ENCODE measurements at places on chromosomes 7 and 10. TPM values are rescaled to one million over a fixed set of nuclear protein-coding genes. Genes with fewer than 3 reads are reported as not detected.

SYT15B gene
- total RNA-seq, result 2.5 TPM

COL26A1 gene
- not detected for total RNA-seq

PON1 gene
- total RNA-seq, result 0.16 TPM

MRLN gene
- total RNA-seq, result not detected

STEAP1 gene
- total RNA-seq, result 15.2 TPM

CFAP70 gene
- total RNA-seq, result 0.66 TPM

PSMA2 gene
- 39.1 TPM for total RNA-seq

SPDYE16 gene
- 0.16 TPM for total RNA-seq

GPR15LG gene
- not detected for total RNA-seq

GPR37 gene
- 1.4 TPM for total RNA-seq

C1QL3 gene
- not detected for total RNA-seq

LZTS2 gene
- total RNA-seq, result 82.3 TPM

HOXA5 gene
- total RNA-seq, result 12.1 TPM

VSTM4 gene
- 9.6 TPM for total RNA-seq

NKX2-3 gene
- 32.4 TPM for total RNA-seq
